ENCODE measurements at places on chromosomes 3 and 15. TPM values are rescaled to one million over a fixed set of nuclear protein-coding genes. Genes with fewer than 3 reads are reported as not detected.

P2RY1 gene
- 22.5 TPM for total RNA-seq

GRCh38 chr3:67863869-67864268 lies 209.5 kb upstream of the SUCLG2 start:
- no peak overlapping the region for H3K4me3 ChIP-seq
- H3K36me3 ChIP-seq: no peaks in the 10 kb centered on the region
- DNase-seq: no peak
- no peaks in the 10 kb centered on the region for H3K4me1 ChIP-seq
- no peak overlapping the region for H3K27ac ChIP-seq
- H3K27me3 ChIP-seq: no peaks in the 10 kb centered on the region

DNA sequence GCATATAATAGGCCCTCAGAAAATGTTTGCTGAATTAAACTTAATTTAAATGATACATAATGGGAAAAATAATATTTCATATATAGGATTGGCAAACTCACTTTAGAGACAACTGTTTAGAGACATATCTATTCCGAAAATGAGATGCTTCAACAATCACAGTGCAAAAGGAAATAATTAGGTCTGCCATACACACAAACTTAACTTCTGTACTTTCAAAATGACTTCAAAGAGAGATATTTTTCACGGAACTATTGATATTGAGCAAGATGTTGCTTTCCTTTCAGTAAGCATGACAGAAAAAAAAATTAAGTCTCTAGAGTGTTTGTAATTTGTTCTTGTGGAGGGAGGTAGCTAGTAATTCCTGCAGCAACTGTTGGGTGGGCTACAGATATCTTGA lies 769.5 kb downstream of the TUSC7 start:
- no peaks in the 10 kb centered on the region for H3K36me3 ChIP-seq
- H3K4me1 ChIP-seq: no peaks in the 10 kb centered on the region
- no peak overlapping the region for H3K27ac ChIP-seq
- DNase-seq: no peak
- no peaks in the 10 kb centered on the region for H3K27me3 ChIP-seq
- H3K4me3 ChIP-seq: no peak overlapping the region

DNA sequence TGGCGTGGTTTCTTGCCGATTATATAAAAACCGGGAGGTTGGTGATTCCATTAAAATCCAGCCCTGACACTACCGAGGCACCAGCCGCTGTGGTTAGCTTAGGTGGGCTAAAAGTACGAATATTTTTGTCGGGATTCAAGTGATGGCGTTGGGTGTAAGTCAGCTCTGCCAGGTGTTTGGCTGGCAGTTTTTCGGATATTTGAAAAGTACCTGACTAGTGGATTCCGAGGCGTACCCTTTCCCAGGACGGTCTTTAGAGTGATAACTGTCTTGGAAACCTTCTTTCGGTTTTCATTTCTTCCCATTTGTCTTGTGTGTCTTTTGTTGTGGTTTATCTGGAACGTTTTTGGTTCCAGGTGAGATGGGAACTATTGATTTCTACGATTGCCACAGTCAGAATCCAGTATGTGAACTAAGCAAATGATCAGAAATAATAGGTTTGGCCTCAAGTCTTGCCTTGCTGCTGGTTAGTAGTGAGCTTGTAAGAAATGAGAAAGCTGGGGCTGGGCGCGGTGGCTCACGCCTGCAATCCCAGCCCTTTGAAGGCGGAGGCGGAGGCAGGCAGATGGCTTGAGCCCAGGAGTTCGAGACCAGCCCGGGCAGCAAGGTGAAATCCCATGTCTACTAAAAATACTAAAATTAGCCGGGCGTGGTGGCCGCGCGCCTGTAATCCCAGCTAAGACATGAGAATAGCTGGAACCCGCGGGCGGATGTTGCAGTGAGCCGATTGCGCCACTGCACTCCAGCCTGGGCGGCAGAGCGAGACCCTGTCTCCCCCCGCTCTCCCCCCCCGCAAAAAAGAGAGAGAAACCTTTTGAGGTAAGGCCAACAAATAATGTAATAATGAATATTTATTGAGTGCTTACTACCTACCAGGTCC lies 1.4 kb downstream of the FYTTD1 start:
- peak overlapping the region; percentile 88 for H3K4me3 ChIP-seq
- no peaks in the 10 kb centered on the region for H3K27me3 ChIP-seq
- peak overlapping the region; percentile 89 for H3K27ac ChIP-seq
- no peaks in the 10 kb centered on the region for H3K36me3 ChIP-seq

CPNE4 gene
- 0.26 TPM for total RNA-seq

GRCh38 chr3:115698851-115699591 lies 75.7 kb downstream of the GAP43 start:
- H3K27ac ChIP-seq: no peak overlapping the region
- no peak for DNase-seq
- no peaks in the 10 kb centered on the region for H3K36me3 ChIP-seq
- no peaks in the 10 kb centered on the region for H3K4me1 ChIP-seq
- no peak overlapping the region for H3K4me3 ChIP-seq

NT5DC2 gene
- 39.7 TPM for total RNA-seq

GRCh38 chr3:97910931-97911351 lies 61.3 kb downstream of the RIOX2 start:
- H3K27me3 ChIP-seq: no peaks in the 10 kb centered on the region
- peak overlapping the region; percentile 5 for H3K4me3 ChIP-seq
- H3K27ac ChIP-seq: no peak overlapping the region

DNA sequence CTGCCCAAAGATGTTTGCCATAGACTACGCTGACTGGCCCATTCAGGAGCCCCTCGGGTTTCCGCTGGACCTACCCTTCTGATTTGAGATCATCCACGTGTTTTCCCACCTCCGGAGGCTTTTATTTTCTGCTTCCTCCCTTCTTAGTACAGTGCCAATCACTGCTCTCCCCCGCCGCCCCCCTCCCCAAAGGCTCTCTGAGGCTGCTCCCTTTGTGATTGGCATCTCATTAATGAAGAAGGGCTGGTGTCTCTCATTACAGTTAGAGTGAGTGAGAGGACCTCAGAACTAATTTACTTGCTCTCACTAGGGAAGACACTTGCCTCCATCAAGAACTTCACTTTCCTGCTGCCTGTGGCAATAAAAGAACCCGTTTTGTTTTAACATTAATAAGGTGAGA lies 284.7 kb upstream of the ICE2 start:
- no peak for DNase-seq
- H3K27ac ChIP-seq: no peak overlapping the region
- no peak overlapping the region for H3K4me3 ChIP-seq
- no peaks in the 10 kb centered on the region for H3K36me3 ChIP-seq

GRCh38 chr3:197368821-197369220 lies 70.4 kb upstream of the DLG1 start:
- no peak overlapping the region for H3K27ac ChIP-seq
- no peak overlapping the region for H3K4me3 ChIP-seq
- no peak for DNase-seq
- H3K4me1 ChIP-seq: peaks cover 17% of the 10 kb centered on the region
- no peaks in the 10 kb centered on the region for H3K36me3 ChIP-seq
- no peaks in the 10 kb centered on the region for H3K27me3 ChIP-seq

GHSR gene
- total RNA-seq: not detected

DNA sequence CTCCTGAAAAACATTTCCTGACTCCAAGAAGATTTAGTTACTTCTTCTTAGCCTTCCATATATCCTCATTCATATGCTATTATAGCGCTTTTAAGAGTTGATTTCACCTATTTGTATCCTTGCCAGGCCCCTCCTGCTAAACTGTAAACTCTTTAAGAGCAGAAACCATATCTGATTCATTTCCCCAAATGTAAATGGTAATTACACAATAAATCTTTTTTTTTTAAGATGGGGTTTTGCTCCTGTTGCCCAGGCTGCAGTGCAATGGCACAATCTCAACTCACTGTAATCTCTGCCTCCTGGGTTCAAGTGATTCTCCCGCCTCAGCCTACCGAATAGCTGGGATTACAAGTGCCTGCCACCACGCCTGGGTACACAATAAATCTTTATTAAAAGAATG lies 4.5 kb downstream of the DLEC1 start:
- H3K4me3 ChIP-seq: no peak overlapping the region
- no peaks in the 10 kb centered on the region for H3K4me1 ChIP-seq
- no peaks in the 10 kb centered on the region for H3K36me3 ChIP-seq
- no peak for DNase-seq

DNA sequence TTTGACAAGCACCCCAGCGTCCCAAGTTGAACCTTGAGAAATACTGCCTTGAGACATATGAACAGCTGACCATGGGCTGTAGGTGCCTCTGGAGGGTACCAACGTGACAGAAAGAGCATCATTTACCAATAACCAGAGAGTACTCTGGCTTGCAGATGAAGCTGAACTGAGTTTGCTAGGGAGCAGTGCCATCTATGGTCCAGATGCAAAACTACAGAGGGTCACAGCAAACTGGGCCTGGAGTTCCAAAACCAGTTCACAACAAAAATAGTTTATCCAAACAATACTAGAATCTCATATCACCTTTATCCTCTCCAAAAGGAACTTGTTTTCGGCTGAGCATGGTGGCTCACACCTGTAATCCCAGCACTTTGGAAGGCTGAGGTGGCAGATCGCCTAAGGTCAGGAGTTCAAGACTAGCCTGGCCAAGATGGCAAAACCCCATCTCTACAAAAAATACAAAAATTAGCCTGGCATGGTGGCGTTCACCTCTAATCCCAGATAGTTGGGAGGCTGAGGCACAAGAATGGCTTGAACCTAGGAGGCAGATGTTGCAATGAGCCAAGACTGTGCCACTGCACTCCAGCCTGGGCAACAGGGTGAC lies 69.3 kb downstream of the CHAC1 start:
- H3K4me3 ChIP-seq: no peak overlapping the region
- H3K4me1 ChIP-seq: peaks cover 45% of the 10 kb centered on the region
- H3K36me3 ChIP-seq: peaks cover 50% of the 10 kb centered on the region
- no peak for DNase-seq
- H3K27me3 ChIP-seq: no peaks in the 10 kb centered on the region
- H3K27ac ChIP-seq: no peak overlapping the region

KCTD6 gene
- total RNA-seq: 8.2 TPM

- H3K27ac ChIP-seq: peak overlapping the region; percentile 97
- H3K4me3 ChIP-seq: peak overlapping the region; percentile 98
- H3K27me3 ChIP-seq: no peaks in the 10 kb centered on the region
- H3K4me1 ChIP-seq: peaks cover 21% of the 10 kb centered on the region
- no peaks in the 10 kb centered on the region for H3K36me3 ChIP-seq
These were observed 721 bp downstream of the ATR start for GRCh38 chr3:142577696-142578328.

DNA sequence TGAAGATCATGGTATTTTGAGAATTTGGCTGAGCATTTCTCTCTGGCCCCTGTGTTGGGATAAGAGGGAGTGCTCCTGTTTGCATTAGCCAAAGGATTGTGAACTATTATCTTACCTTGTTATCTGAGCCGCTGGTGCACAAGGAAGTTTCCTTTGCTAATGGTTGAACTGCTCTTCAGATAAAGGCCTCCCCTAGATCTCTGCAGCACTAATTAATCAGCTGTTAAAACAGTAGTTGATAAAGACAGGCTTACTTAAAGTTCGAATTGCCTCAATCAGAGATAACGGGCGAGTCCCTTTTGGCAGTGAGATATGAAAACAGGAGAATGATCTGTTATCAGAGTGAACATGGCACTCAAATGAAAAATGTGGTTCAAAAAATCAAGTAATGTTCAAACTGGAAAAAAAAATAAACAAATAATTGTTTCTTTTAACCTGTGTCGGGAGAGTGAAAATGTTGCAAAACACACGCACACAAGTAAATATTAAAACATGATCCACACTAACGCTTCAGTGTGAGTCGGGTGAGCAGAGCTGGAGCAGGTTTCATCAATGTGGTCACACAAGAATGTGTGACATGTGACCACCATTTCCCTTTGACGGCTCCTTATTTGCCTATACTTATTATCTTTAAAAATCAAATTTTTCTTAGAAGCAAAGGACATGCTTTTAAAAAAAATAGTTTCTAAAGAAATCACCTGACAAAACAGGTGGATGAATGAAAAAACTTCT lies 469.1 kb downstream of the SOX2 start:
- no peaks in the 10 kb centered on the region for H3K27me3 ChIP-seq
- no peaks in the 10 kb centered on the region for H3K4me1 ChIP-seq
- DNase-seq: no peak
- no peak overlapping the region for H3K4me3 ChIP-seq
- no peak overlapping the region for H3K27ac ChIP-seq

DNA sequence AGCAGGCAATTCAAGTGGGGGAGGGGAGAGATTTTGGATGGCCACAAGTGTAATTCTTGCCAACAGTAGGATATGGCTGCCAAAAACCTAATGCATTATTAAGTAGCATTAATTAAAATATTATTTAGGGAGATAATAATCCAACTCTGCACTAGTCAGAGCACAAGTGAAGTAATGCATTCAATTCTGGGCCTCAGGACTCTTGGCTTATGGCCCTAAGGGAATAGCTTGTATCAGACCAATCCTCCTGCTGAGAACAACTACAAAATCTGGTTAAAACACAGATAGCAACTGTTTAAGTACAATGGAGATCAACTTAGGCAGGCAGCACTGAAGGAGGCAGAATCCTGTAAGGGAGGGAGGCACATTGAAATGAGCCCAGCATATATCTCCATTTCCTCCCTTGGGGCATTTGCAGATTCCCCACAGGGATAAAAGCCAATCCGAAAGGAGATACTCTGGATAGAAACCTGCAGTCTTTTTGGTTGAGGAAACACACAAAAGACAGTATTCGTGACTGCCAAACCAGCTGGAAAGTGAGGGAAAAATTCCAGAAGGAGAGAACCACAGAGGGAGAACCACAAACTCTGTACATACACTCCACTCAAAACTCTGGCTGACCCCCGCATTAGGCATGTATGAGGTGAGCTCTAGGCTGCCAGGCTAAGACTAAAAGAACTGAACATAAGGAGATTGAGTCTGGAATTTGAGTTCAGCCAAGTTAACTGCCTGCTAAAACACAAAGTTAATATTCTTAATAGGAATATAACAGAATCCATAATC lies 57.4 kb downstream of the ETFA start:
- H3K36me3 ChIP-seq: no peaks in the 10 kb centered on the region
- no peak overlapping the region for H3K27ac ChIP-seq
- no peak for DNase-seq
- H3K4me1 ChIP-seq: no peaks in the 10 kb centered on the region
- no peaks in the 10 kb centered on the region for H3K27me3 ChIP-seq

DNA sequence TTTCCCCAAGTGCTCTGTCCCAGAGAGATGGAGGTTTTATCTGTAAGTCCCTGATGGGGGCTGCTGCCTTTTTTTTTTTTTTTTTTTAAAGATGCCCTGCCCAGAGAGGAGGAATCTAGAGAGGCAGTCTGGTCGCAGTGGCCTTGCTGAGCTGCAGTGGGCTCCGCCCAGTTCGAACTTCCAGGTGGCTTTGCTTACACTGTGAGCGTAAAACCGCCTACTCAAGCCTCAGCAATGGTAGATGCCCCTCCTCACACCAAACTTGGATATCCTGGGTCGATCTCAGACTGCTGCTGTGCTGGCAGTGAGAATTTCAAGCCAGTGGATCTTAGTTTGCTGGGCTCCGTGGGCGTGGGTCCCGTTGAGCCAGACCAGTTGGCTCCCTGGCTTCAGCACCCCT lies 51.6 kb downstream of the SLC2A2 start:
- H3K4me1 ChIP-seq: no peaks in the 10 kb centered on the region
- H3K27ac ChIP-seq: no peak overlapping the region
- no peak for DNase-seq
- peaks cover 6% of the 10 kb centered on the region for H3K27me3 ChIP-seq
- no peaks in the 10 kb centered on the region for H3K36me3 ChIP-seq
- H3K4me3 ChIP-seq: no peak overlapping the region

DNA sequence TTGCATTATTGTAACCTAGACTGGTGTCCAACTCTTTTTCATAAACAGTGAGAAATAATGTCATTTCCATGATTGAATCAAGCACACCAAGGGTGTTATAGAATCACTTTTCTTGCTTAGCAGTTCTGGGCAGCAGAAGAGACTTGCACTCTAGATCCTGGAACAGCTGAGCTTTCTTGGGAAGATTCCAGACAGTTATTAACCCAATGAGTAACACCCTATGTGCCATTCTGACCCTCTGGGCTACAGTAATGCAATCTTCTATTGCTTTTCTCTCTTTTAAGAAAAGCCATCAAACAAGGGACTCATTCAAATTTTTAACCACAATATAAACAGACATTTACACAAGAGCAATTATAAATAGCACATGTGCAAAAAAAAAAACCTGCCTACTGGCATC lies 39.3 kb upstream of the USP3 start:
- no peaks in the 10 kb centered on the region for H3K27me3 ChIP-seq
- no peak for DNase-seq
- H3K4me1 ChIP-seq: peaks cover 20% of the 10 kb centered on the region
